ENCODE measurements at places on chromosomes 5 and 9.
A peak's percentile ranks its signal among the peaks of the same experiment; 100 is the strongest.

- DNase-seq: no peak
Measured at GRCh38 chr9:114669961-114670360, 12.0 kb downstream of the TEX48 start.

DNA sequence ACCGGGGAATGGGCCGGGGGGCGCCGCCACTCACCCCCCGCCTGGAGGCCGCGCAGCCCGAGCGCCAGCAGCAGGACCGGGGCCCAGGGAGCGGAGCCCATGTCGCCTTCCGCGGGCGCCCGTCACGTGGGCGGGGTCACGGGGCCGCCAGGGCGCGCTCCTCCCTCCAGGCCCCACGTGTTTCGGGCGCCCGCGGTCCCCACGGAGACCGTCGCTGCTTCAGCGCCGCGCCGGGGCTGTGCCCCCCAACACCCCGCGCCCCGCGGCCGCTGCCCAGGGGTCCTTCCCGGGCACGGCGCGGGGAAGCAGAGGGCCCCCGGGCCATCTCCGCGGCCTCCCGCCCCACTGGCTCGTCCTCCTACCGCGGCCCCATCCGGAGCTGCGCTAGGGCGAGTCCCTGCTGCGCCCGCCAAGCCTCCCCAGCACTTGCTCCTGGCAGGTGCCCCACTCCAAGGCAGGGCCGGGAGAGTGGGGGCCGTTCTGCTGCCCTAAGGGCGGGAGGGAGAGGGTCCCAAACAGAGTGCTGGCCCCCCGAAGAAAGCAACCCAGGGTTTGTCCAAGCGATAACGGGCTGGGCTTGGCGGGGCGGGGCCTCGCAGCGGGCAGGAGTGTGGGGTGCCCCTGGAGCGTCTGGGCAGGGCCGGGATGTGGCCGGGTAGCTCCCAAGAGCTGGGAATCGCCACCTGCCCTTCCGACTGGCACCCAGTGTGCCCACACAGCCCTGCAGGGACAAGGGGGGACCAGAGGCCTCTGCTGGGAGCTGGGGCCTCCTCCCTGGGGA lies at the start of gene DPP7:
TSS of gene DPP7 (minus strand) at position 121 of the 781 bp plus-strand sequence. CDS start at position 101, 20 bp downstream.
- DNase-seq: peak; percentile 81

DNA sequence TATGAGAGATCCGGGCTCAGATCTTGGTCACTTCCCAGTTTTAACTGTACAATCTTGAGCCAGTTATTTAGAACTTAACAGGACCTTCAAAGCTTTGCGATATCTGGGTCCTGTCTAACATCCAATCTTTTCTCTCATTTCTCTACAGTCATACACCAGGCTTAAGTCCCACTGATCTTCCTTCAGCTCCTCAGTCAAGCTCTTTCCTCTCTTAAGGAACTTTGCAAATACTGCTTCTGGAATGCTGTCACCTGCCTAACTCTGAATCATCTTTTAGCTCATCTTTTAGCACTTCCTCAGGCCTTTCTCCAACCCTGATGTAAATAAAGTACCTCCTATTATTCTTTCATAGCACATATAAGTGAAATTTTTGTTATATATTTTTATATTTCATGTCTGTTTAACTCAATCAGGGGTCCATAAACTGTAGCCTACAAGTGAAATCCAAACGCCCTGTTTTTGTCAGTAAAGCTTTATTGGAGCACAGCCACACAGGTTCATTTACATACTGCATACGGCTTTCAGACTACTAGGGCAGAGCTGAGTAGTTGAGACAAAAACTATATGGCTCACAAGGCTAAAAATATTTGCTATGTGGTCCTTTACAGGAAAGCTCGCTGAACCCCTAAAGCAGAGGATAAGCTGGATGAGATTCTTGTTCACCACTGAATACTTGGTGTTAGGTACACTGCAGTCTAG lies 63.5 kb downstream of the MEF2C start:
- DNase-seq: no peak

DNA sequence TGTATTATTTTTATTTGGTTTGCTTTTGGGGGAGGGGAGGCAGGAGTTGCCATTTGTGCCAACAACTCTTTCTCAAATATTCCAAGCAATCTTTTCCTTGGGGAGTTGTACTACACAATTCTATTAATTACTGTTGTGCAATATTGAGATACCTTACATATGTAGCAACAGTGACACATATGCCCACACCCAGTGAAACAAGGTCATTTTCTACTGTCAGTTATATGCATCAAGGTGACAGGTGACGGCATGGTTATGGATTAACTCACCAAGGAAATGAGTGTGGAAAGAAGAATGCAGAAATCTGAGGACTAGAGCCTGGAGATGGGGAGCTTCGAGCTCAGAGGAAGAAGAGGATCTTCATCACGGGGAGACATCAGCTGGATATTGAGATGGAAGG lies 17.9 kb upstream of the MSMP start:
- no peak for DNase-seq

- no peak for DNase-seq
Measured at GRCh38 chr5:133453831-133454230, 158.5 kb downstream of the FSTL4 start.

GRCh38 chr5:135556620-135557019 lies 20.9 kb upstream of the NEUROG1 start:
- DNase-seq: no peak

All from stimulated activated CD8-positive, alpha-beta memory T cell treated with anti-CD3 and anti-CD28 coated beads, Interleukin-7, amount 100 ng/mL, for 4 hours (primary cell).